Foreskin keratinocyte (primary cell): ENCODE measurements at places on chromosomes 1 and 21. TPM values are rescaled to one million over a fixed set of nuclear protein-coding genes. Genes with fewer than 3 reads are reported as not detected.

GRCh38 chr1:102032534-102032933 lies 35.8 kb upstream of the OLFM3 start:
- no peak for DNase-seq

DNA sequence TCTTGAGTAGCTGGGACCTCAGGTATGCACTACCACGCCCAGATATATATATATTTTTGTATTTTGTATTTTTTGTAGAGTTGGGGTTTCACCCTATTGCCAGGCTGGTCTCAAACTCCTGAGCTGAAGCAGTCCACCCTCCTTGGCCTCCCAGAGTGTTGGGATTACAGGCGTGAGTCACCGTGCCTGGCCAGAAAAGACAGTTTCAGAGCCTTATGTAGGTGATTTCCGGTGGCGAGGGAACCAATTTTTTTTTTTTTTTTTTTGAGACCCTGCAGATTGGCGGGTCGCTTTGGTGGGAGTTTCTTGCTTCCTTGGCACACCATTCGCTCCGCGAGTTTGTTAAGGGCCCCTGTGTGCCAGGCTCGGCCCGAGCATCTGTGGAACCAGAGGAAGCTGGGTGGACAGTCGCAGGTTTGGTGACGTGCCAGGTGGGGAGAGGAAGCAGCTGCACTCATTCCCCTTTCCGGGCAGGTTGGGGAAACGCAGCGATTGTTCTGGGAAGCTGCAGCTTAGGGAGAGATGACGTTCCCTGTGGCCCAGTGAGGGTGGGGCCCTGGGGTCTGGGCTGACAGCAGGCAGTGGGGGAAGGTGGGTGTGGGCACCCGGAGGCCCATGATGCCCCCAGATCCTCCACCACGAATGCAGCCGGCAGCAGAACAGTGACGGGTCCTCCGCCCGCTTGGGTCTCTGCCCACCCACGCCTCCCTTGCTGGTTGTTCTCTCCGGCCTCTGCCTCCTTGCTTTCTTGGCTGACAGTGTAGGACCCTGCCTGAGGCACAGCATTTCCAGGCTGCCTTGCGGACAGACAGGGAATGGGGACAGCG lies 25.1 kb downstream of the SPSB1 start:
- peak; percentile 41 for DNase-seq

GRCh38 chr1:5254131-5254725 lies 599.8 kb downstream of the AJAP1 start:
- no peak for DNase-seq

DNA sequence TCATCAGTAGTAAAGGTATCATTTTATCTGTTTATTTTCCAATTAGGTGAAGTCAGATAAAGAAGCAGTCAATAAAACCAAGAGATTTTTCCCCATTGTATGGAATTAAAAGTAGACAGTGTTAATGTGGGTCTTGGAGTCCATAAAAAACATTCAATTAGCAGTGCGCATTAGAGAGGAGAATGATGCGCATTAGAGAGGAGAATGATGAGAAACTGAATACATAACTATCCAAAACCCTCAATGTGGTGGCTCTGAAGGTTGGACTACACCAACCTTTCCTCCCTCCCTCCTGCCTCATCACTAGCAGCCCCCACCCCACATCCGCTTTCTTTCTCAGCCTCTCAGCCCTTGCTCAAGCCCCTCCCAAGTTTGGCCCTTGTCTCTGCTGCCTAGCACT lies 99.5 kb downstream of the DAB1 start:
- no peak for DNase-seq

DNA sequence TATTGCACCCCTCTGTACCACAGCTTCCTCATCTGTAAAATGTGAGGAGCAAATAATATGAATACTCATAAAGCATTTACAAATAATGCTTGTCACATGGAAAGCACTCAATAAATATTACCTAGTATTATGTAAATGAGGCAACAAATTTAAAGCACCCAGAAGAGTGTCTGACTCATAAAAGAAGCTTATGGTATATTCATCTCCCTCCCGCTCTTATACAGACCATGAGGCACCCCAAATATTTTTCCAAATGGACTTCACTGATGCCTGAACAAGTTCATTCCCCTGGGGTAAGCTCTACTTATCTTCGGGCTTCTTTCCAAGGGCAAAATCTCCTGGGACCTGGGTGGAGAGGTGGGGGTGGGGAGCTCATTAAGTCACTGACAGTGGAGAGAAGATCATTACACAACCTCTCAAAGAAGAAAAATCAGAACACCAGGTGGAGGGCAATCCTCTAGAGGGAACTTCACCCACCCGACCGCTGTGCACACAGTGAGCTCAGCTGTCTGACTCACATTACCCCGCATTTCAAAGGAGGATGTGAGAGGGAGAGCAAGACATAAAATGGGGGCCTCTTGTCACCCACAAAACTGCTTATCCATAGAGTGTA lies 166.2 kb downstream of the ASTN1 start:
- DNase-seq: peak; percentile 69

The AMY2A gene
- total RNA-seq: not detected in 2 replicates
